ENCODE measurements at places on chromosomes 6 and 20. TPM values are rescaled to one million over a fixed set of nuclear protein-coding genes. Genes with fewer than 3 reads are reported as not detected.

DNA sequence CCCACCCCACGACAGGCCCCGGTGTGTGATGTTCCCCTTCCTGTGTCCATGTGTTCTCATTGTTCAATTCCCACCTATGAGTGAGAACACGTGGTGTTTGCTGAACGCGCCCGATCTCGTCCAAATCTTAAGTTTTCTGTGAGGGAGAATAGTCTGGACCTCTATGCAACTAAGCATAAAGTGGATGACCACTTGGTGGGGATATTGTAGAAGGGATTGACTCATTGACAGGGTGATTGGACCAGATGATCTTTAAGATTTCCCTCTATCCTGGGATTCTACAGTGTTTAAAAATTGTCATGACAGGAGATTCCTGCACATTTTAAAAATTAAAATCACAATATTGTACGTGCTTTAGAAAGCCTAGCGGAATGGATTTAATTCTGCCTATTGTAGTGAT is 141.3 kb downstream of the TRMT11 start:
- no peaks in the 10 kb centered on the region for H3K27me3 ChIP-seq
- H3K27ac ChIP-seq, result no peak overlapping the region
- H3K4me1 ChIP-seq, result no peaks in the 10 kb centered on the region
- H3K36me3 ChIP-seq, result no peaks in the 10 kb centered on the region

DNA sequence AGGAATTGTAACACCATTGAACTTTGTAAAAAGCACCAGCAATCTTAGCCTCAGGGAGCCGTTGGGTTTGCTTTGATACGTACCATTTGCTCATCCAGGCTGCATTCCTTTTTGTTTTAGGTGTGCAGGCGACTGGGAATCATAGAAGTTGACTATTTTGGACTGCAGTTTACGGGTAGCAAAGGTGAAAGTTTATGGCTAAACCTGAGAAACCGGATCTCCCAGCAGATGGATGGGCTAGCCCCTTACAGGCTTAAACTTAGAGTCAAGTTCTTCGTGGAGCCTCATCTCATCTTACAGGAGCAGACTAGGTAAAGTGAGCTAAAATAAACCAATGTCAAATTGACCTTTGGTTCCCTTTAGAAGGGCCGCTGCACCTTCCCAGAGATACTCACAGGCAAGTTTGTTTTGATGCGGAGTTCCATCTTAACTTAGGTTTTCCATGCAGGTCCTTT is 1.6 kb downstream of the MYLIP start:
- H3K4me3 ChIP-seq, result peak overlapping the region; percentile 90
- H3K4me1 ChIP-seq, result peaks cover 35% of the 10 kb centered on the region
- DNase-seq, result no peak
- H3K36me3 ChIP-seq, result peaks cover 58% of the 10 kb centered on the region
- H3K27ac ChIP-seq, result peak overlapping the region; percentile 81

The C20orf96 gene
- 9.5 TPM for total RNA-seq

GRCh38 chr6:111703723-111704122 is 98.0 kb upstream of the TRAF3IP2 start:
- H3K4me3 ChIP-seq, result no peak overlapping the region
- H3K36me3 ChIP-seq, result peaks cover 85% of the 10 kb centered on the region
- H3K27me3 ChIP-seq, result no peaks in the 10 kb centered on the region
- peaks cover 19% of the 10 kb centered on the region for H3K4me1 ChIP-seq

DNA sequence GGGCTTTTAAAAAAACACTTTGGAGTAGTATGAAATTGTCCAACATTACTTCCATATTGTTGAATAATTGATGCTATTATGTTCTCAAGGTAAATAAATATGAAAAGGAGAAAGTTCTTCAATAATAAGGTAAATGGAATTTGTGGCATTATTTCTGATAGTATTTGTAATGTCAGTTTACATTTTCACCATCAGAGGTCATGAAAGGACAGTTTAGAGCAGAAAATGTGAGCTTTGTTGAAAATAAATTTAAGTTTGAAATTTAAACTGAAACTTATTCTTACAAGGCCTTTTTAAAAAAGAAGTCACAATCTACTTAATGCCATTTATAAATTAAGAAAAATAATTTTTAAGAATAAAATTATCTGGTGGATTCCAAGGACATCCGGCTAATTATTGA is 15.8 kb upstream of the CEP162 start:
- DNase-seq, result no peak
- no peak overlapping the region for H3K27ac ChIP-seq

GRCh38 chr6:16056263-16056870 is 72.5 kb upstream of the MYLIP start:
- H3K4me1 ChIP-seq, result peaks cover 5% of the 10 kb centered on the region
- no peak overlapping the region for H3K27ac ChIP-seq

The ARFGEF3 gene
- 0.55 TPM for total RNA-seq
